ENCODE measurements at places on chromosomes 3 and 15. TPM values are rescaled to one million over a fixed set of nuclear protein-coding genes. Genes with fewer than 3 reads are reported as not detected.

The MUC20 gene
- total RNA-seq, result 0.38 TPM

The BBX gene
- 28.5 TPM for total RNA-seq

The PRSS50 gene
- total RNA-seq, result 0.16 TPM

The C3orf80 gene
- total RNA-seq, result not detected

The FOXB1 gene
- not detected for total RNA-seq

The B3GNT5 gene
- 14.7 TPM for total RNA-seq

The PRICKLE2 gene
- 17.7 TPM for total RNA-seq

The ZKSCAN7 gene
- 4.9 TPM for total RNA-seq

The PCSK6 gene
- 0.13 TPM for total RNA-seq

The MYL3 gene
- total RNA-seq, result 8.5 TPM

The DUOX1 gene
- not detected for total RNA-seq

The TNNC1 gene
- total RNA-seq, result 0.49 TPM

The MST1R gene
- 2.0 TPM for total RNA-seq

The ZNF80 gene
- total RNA-seq, result not detected

The PPP1R14D gene
- not detected for total RNA-seq

The HRG gene
- not detected for total RNA-seq

The SUSD5 gene
- 2.5 TPM for total RNA-seq

Measured in mesangial cell (primary cell).